Right atrium auricular region (tissue), 2 donors: ENCODE measurements at places on chromosomes 5 and 9. TPM values are rescaled to one million over a fixed set of nuclear protein-coding genes. Genes with fewer than 3 reads are reported as not detected.

Gene TUBB4B
- total RNA-seq = 310 TPM

Gene SKP1
- 287 TPM for total RNA-seq

DNA sequence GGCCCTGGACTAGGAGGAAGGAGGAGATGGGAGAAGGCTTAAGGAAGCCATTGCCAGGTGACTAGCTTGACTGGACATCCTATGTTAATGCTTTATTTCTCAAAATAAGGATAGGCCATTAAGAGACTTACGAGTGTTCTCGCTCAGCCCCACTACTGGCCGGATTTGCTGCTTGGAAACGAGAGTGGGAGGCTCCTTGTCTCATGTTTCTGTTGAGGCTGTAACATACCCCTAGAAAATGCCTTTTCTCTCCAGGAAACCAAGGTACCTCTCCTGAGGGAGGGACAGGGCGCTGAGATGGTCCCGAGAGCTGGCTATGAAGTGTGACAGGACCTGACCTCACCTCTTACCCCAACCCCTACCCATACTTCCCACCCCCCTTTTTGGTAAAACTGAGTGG lies 60.0 kb downstream of the RALGPS1 start:
- DNase-seq = no peak
- H3K4me3 ChIP-seq = no peak overlapping the region
- H3K27me3 ChIP-seq = no peaks in the 10 kb centered on the region
- peak overlapping the region; percentile 40 for H3K27ac ChIP-seq

DNA sequence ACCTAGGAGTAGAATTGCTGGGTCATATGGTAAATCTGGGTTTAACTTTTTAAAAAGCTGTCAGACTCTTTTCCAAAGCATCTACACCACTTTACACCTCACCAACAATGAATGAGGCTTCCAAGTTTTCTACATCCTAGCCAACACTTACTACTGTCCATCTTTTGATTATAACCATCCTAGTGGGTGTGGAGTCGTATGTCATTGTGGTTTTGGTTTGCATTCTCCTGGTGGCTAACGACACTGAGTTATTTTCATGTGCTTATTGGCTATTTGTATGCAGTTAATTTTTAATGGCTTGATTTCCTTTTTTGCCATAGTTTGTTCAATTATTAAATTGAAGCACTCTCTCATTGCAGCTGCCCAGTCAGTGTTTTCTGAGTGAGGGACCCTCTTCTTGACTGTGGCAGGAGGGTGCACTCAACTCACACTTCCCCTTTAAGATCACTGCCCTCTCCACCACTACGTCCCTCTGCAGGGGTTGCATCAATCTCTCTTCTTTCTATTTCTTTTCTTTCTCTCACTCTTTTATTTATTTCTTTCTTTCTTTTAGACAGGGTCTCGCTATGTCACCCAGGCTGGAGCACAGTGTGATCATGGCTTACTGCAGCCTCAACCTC lies 182.3 kb downstream of the C9orf152 start:
- no peaks in the 10 kb centered on the region for H3K36me3 ChIP-seq

Gene FAM163B
- 1.7 TPM for total RNA-seq

- peak overlapping the region; percentile 88 for H3K27ac ChIP-seq
- H3K4me3 ChIP-seq = no peak overlapping the region
- no peaks in the 10 kb centered on the region for H3K36me3 ChIP-seq
Observed at GRCh38 chr5:150488519-150489359, 19.2 kb upstream of the NDST1 start.

- H3K27ac ChIP-seq = no peak overlapping the region
- no peaks in the 10 kb centered on the region for H3K4me1 ChIP-seq
- H3K4me3 ChIP-seq = no peak overlapping the region
- no peaks in the 10 kb centered on the region for H3K36me3 ChIP-seq
Observed at GRCh38 chr9:36140086-36141084, 3.9 kb downstream of the GLIPR2 start.

GRCh38 chr9:10242255-10242654 lies 370.5 kb downstream of the PTPRD start:
- no peak overlapping the region for H3K4me3 ChIP-seq
- no peaks in the 10 kb centered on the region for H3K36me3 ChIP-seq
- DNase-seq = no peak
- no peak overlapping the region for H3K27ac ChIP-seq

- no peak overlapping the region for H3K4me3 ChIP-seq
- H3K36me3 ChIP-seq = no peaks in the 10 kb centered on the region
- no peaks in the 10 kb centered on the region for H3K27me3 ChIP-seq
- H3K4me1 ChIP-seq = no peaks in the 10 kb centered on the region
Observed at GRCh38 chr5:65535529-65535987, 27.4 kb downstream of the CENPK start.

- no peaks in the 10 kb centered on the region for H3K27me3 ChIP-seq
- DNase-seq = no peak
- H3K36me3 ChIP-seq = peaks cover 35% of the 10 kb centered on the region
- H3K4me3 ChIP-seq = no peak overlapping the region
- no peak overlapping the region for H3K27ac ChIP-seq
- H3K4me1 ChIP-seq = no peaks in the 10 kb centered on the region
Observed at GRCh38 chr5:132190161-132190817, 37.4 kb downstream of the P4HA2 start.

DNA sequence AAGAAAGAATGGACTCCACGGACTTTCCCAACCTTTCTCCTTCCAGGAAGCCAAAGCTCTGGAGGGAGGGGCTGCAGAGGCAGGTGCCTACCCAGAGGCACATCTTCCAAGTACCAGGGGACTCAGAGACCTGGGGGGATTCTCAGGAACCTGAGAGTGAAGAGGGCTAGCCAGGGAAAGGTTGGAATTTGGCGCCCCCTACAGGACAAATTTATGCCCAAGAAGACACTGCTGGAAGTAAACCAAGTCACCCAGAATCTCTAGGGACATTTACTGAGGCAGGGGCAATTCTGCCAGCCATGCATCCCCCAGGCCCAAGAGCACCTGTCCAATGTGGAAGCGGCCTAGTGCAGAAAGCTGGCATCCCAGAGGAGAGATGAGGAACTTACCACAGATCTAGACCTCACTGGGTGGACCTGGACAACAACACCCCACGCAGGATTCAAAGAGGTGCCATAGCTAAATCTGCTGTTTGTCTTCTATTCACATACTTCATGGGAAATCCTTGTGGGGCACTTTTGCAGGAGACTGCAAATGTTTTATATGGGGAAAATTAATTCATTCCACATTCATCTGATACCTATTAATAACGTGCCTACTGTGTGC lies 25.9 kb upstream of the IDNK start:
- H3K4me3 ChIP-seq = no peak overlapping the region
- no peaks in the 10 kb centered on the region for H3K4me1 ChIP-seq
- H3K36me3 ChIP-seq = no peaks in the 10 kb centered on the region
- no peak for DNase-seq
- H3K27ac ChIP-seq = no peak overlapping the region

DNA sequence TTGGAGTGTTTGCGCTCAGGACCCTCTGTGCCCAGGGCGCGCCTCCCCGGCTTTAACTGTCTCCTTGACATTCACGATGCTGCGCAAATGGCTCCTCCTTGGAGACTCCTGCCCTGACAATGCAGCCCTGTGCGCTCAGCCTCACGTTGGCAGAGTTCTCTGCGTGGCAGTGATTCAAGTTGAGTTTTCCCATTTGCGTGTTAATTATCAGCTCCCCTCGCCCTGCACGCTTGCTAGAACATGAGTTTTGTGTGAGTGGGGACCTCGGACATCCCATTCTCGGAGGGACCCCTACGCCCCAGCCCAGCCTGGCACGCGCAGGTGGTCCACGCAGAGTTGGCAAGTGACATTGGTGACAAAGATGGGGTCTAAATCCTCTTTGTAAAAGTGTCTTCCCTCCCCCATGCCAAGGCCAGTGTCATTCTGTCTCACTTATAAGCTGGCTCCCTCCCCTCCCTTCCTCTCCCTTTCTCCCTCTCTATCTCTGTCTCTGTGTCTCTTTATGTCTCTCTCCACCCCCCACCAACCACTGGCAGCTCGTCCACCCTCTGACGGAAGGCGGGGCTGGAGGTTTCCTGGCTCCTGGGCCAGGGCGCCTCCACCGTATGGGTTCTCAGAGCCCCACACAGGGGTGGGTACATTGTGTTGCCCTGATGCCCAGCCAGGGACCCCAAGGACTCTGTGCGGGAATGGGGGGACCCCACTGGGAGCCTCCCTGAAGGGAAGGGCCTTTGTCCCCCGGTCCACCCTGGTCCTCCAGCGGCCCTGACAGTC lies 169.3 kb downstream of the OLFM1 start:
- DNase-seq = no peak
- H3K27ac ChIP-seq = no peak overlapping the region
- no peak overlapping the region for H3K4me3 ChIP-seq

DNA sequence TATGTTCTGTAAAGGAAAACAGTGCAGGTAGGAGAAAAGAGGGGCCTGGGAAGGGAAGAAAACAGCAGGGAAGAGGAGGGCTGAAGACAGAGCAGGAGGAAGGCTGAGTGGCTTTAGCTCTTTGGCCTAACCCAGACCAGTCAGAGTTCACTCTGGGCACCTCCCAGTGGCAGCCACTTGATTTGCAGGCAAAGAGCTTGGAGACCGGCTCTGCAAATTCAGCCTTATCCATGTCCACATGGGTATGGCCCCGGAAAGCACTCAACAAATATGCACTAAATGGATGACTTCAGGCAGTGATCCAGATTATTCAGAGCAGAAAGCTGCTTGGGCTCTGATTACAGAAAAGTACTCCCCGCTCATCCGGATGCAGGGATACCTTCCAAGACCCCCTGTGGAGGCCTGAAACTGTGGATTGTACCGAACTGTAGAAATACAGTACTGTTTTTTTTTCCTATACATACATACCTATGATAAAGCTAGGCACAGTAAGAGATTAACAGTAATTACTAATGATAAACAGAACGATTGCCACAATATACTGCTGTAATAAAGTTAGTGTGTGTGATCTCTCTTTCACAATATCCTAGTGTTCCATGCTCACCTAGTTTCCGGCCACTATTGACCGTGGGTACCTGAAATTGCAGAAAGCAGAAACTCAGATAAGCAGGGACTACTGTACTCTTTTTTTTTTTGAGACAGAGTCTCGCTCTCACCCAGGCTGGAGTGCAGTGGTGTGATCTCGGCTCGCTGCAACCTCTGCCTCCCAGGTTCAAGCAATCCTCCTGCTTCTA lies 4.6 kb upstream of the RNU6ATAC start:
- no peak for DNase-seq
- no peaks in the 10 kb centered on the region for H3K4me1 ChIP-seq
- H3K27me3 ChIP-seq = no peaks in the 10 kb centered on the region
- H3K36me3 ChIP-seq = no peaks in the 10 kb centered on the region

DNA sequence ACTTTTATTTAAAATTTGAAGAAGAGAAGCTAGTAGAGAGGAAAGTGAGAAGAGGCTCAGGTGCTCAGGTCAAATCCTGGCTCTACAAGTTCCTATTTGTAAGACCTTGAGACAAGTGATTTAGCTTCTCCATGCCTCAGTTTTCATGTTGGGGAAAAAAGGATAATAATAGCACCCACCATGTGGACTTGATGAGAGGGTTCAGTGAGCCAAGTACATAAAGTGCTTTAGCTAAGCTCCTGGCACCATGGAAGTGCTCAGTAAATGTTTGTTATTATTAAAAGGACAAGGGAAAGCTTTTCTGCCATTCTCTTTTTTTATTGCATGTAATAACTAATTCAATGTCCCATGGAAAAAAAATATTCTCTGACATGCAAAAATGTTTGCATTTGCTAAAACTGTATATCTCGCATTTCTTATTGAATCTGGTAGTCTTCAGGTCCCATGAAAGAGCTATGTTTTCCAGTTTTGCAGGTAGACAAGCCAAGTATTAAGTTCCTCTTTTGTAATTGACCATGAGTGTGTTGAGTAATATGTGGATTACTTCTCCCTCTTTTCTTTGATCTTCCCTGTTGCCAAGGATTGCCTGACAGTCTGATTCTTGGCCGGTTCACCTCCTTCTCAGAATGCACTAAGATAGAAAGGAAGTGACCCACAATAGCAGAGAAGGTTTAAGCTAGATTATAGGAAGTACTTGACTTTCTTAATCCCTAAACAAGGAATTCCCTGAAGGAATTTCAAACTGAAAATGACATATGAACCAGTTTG lies 45.6 kb upstream of the TRIM32 start:
- H3K4me1 ChIP-seq = no peaks in the 10 kb centered on the region
- no peak overlapping the region for H3K27ac ChIP-seq
- DNase-seq = no peak
- no peak overlapping the region for H3K4me3 ChIP-seq

DNA sequence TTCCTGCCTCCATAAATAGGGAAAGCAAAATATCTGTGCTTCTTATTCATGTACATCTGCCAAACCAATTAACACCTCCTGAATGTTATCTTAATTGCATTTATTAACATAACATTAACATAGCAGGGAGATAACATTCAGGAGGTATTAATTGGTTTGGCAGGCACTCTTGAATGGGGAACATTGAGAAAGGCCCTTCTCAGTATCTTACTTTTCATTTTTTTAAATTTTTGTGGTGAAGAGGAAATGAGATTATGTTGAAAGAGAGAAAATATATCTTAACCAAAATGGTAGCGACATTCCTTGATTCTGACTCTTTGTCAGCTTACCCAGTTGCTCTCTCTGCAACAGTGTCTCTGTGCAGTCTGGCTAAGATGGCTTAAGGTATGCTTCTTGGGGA lies 100.4 kb upstream of the TLE1 start:
- DNase-seq = no peak
- no peaks in the 10 kb centered on the region for H3K4me1 ChIP-seq
- no peaks in the 10 kb centered on the region for H3K27me3 ChIP-seq
- H3K27ac ChIP-seq = no peak overlapping the region
- no peaks in the 10 kb centered on the region for H3K36me3 ChIP-seq
- no peak overlapping the region for H3K4me3 ChIP-seq
